ENCODE measurements at places on chromosomes 4 and X.

DNA sequence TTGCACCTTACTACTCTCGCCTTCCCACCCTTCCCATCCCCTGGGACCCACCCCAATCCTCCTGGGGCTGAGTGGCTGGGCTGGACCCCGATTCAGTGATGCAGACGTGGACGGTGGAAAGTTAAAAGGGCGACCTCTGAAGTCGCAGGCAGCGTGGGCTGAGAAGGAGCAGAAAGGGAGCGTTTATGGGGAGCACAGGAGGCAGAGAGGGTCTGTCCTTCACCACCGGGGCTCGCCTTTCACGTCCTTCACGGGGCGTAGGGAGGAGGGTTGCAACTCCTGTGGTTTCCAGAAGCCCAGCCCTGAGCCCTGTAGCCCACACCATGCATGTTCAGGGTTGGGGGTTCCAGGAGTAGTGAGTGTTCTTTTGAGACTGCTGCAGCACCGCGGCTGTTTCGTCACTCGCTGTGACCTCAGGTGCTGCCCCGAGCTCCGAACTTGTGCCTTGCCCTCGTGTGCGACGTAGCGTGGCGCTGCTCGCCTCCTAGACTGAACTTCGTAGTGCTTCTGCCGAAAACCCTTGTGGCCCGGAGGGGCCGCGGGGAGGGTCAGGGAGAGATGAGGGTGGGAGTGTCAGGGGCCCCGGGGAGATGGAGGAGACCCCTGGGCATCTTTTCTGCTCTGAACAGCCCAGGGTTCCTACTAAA is 1.6 kb downstream of the NHS start:
- no peak for DNase-seq

- DNase-seq = no peak
Measured at GRCh38 chrX:134287346-134287745, 50.4 kb downstream of the CCDC160 start.

GRCh38 chr4:3077796-3078195 is 3.3 kb downstream of the HTT start:
- DNase-seq = no peak

- DNase-seq = no peak
Measured at GRCh38 chr4:110950731-110951130, 327.9 kb upstream of the PITX2 start.

DNA sequence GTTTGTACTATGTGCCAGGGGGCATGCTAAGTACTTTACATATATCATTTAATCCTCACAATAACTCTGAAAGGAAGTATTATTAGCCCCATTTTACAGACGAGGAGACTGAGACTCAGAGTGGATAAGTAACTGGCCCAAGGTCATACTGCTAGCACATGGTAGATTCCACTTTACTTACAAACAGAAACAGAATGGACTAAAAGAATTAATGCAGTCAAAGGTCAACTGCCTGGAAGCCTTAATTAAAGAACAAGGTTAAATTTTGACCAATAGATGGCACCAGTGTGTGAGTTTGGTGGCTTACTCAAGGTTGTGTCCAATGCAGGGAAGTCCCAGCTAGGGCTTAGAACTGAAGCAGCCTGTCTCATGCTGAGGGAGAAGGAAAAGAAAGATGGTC is 4.7 kb downstream of the RIPPLY1 start:
- no peak for DNase-seq

DNA sequence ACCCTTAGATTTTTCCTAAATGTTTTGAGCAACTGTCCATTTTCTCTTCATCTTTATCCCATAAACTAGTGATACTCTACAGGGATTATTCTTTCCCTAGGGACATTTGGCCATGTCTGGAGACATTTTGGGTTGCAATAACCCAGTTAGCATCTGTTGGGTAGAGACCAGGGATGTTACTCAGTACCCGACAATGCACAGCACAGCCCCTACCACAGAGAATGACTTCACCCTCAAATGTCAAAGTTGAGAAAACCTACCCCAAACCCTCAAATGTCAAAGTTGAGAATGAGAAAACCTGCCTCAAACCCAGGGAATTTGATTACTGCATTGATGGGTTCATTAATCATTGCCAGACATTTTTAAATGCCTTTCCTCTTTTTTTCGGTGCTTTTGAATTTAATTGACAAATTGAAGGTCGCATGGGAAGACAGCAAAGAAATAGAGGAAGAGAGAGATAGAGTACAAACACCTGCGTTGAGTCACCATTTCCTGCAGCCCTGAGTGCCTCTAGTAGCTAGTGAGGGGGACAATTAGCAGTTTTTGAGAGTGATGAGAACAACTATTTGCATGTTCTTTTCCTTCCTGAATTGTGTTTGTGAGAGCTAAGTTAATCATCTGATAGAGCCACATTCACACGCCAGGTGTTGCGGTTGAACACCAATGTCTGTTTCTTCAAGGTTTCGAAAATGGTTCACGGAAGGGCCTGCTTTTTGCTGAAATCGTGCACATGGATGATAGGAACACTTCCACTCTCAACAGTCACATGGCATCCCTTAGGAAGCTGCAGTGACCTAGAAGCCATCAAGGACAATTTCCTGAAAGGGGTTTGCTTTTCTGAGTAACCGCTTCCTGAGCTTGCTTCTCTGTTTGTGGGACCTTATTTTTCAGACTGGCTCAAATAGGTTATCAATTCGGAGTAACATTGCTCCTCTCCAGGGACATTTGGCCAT is 203.9 kb upstream of the VCX3A start:
- DNase-seq = no peak

DNA sequence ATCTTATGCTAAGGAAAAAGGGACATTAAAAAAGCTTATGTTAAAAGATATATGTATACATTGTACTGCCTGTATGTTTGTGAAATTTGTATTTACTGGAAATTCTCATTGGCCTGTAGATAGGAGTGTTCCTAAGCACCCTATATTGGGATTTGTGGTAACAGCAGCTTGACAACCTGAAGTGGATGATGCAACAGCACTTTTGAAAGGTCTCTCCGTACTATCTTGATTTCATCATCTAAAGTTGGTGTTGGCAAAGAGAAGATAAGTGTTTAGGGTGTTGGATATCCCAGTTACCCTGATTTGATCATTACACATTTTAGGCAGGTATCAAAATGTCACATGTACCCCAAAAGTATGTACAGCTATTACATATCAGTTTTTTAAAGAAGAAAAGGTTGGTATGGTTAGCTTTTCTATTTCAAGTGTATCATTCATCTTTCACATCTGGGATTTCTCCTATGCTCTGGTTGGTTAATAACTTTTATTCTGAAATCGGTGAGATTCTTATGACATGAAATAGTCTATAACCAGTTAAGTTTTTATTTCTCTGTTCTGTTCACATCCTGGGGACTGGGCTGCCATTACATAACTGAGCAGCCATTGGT is 10.3 kb downstream of the HADH start:
- DNase-seq = no peak

- DNase-seq = no peak
Measured at GRCh38 chr4:106149911-106150310, 166.1 kb downstream of the TBCK start.

DNA sequence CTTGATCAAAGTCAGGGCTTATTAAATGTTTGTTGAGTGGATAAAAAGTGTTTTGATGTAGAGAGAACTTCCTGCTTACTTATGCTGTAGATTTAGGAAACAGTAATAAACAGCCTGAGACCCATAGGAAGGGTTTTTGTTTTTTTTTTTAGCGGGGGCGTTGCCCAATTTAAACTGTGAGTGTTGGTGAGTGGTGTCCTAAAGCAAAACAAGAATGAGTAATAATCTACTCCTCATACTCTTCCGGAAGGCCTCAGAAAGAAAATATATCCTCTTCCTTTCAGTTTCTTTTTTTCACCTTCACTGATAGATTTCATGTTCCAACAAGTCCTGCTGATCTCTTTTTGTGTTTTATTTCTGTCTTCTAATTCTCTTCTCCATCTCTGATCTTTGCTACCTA is 104.4 kb upstream of the SCML1 start:
- no peak for DNase-seq

DNA sequence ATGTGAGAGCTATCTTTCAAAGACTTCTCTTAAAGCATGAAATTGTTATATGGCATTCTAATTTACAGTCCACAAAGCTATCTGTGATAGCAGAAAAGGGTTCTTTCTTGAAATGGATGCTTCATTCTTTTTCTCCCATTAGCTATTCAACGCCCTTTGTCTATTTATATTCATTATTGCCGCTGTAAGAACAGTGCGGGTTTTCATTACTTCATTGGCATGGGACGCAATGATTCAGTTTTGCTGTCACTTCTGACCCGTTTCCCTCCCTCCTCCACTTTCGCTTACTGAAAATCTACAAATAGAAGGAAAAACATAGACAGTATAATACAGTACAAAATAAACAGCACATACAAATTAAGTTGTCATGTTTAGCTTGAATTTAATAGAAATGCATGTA is 394.6 kb downstream of the PCDH7 start:
- no peak for DNase-seq

- DNase-seq = no peak
Measured at GRCh38 chr4:166518776-166519175, 645.7 kb downstream of the TLL1 start.

GRCh38 chrX:43627147-43627546 is 29.0 kb upstream of the MAOA start:
- no peak for DNase-seq

DNA sequence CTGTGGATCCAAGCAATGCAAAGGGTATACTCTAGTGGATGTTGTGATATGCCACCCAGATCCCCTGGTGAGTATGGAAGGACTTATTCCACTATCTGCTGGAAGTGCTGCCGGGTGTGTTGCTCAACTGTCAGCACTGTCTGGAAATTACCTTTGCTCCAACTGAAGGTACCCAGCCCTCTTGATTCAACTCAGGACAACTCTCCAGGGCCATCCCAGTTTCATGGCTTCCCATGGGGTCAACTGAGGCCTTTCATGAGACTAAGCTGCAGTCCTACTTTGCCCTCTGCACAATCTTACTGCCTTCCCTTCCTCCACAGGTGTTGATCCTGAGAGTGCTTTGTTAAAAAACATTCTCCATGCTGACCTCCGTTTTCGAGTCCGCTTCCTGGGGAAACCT is 99.8 kb downstream of the SPRY1 start:
- no peak for DNase-seq

DNA sequence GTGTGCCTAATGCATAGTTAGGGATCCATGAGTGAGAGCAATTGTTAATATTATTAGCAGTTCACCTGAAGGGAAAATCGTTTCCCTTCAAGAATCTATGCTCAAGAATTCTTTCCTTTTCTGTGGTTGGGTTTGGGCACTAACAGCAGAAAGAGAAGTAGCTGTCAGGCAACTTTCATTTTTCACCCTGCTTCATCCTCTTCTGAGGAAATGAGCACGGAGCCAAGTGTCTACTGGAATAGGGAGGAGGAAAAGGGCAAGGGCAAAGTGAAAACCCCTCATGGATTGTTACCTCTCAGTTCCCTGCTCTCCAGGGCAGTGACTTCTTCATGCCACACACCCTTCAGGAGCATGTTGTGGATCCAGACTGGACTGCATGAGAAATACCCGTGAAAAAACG is 2.6 kb upstream of the HPGDS start:
- no peak for DNase-seq

- DNase-seq = no peak
Measured at GRCh38 chr4:116899561-116899960, 185.8 kb downstream of the TRAM1L1 start.

DNA sequence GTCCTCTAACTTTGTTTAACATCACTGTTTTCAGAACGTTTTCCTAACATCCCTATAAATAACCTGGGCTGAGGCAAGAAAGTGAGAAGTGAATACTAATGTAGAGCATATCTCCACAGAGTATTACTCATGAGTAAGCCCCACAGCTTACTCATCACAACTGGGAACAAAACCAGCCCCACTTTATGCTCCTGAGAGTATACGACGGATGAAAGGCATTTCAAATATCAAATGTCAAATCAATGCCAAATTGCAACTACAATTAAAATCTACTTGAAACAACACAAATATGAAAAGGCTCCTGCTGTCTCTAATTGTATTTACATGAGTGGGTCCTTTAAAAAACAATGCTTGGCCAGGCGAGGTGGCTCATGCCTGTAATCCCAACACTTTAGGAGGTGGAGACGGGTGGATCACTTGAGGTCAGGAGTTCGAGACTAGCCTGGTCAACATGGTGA is 41.2 kb downstream of the SH3RF1 start:
- peak; percentile 16 for DNase-seq

DNA sequence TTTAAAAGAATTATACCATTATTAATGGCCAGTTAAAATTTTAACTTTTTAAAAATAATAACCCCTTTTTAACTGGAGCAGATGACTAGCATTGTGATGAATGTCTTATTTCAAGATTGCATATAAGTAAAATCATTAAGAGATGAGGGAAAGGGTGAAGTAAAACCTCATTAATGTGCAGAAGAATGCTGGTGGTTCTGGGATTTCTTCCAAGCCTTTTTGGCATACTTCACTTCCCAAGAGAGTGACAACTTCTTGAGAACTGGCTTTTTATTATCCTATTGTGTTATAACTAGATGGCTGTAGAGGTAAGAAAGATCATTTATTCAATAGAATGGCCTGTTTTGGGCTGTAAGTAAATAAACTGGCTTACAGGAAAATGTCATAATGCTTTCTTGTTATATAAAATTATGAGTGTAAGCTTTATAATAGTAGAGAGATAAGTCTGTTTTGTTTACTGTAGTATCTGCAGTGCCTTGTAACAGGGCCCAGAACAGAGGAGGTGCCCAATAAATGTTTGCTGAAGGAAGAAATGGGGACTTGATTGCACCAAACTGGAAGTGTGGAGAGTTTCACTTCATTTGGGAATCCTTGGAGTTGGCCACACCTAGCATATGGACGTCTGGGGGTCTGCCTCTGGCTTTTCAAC is 242.9 kb upstream of the PITX2 start:
- no peak for DNase-seq

DNA sequence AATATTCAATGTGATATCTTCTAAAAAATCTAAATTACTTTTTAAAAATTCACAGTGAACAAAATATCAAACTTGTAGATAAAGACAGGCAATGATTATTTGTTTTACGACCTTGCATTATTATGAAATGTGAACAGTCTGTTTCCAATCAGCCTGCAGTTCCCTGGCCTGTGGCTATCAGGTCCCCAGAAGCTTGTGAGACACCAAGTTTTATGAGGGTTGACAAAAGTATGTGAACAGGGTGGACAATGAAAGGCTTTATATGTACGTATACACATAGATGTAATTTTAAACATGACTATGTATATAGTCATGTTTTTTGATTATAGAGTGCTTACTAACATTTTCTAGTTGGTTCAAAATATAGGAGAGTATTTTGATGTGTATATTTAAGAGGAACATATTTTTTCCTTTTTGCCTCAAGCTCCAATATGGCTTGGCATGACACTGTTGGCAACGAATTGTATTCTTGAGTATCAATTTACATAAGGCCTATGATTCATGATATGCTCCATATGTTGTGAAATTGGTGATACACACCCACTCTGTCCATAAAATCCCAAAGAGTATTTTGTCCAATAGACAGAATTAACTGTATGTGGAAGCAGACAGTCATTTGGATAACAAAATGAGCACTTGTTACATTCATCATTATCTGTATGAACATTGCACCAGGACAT is 55.7 kb downstream of the BTC start:
- DNase-seq = no peak

GRCh38 chr4:101290654-101291053 is 56.7 kb downstream of the PPP3CA start:
- DNase-seq = no peak

GRCh38 chrX:55919367-55920221 is 202.0 kb downstream of the RRAGB start:
- no peak for DNase-seq

- DNase-seq = no peak
Measured at GRCh38 chrX:112527903-112528302, 151.8 kb downstream of the LHFPL1 start.

Measured in SW 1271 (cell line).